Natural killer cell treated with Interleukin-12 subunit alpha and Interleukin-12 subunit beta and Interleukin-15 and Interleukin-18, amount 100 ng/mL, for 72 hours (primary cell): ENCODE measurements at places on chromosomes 1 and 21. TPM values are rescaled to one million over a fixed set of nuclear protein-coding genes. Genes with fewer than 3 reads are reported as not detected.

The IL19 gene
- total RNA-seq, result not detected

The BRINP3 gene
- total RNA-seq, result not detected

The PIGV gene
- total RNA-seq, result 60.2 TPM

The PLCH2 gene
- 5.5 TPM for total RNA-seq

The NR1I3 gene
- total RNA-seq, result not detected

The FMO5 gene
- total RNA-seq, result not detected

The CELA3A gene
- total RNA-seq, result not detected

The CD1B gene
- not detected for total RNA-seq

The EXO1 gene
- 55.0 TPM for total RNA-seq

The KIF2C gene
- 44.5 TPM for total RNA-seq

GRCh38 chr1:30198795-30199403 lies 524.5 kb downstream of the MATN1 start:
- DNase-seq, result no peak

- DNase-seq, result no peak
Observed at GRCh38 chr1:160522622-160523345, at the start of gene SLAMF6. SLAMF6 (minus strand) TSS chr1:160523255; CDS start chr1:160523192, 63 bp downstream.

DNA sequence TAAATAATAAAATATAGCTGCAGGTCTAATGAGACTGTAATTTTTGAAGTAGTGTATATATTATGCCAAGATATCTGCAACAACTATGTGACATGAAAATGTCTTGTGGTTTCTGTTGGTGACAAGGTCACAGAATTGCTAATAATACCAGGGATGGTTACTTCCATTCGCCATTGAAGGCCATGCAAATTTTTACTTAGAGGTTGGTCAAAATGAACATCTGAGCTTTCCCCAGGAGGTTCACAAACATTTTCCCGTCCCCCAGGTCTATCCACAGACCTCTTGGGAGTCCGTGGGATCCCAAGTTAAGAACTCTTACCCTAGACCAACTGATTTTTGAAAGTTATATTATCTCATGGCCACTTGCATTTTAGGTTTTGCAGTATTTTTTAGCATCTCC lies 62.7 kb downstream of the BCL9 start:
- DNase-seq, result no peak

DNA sequence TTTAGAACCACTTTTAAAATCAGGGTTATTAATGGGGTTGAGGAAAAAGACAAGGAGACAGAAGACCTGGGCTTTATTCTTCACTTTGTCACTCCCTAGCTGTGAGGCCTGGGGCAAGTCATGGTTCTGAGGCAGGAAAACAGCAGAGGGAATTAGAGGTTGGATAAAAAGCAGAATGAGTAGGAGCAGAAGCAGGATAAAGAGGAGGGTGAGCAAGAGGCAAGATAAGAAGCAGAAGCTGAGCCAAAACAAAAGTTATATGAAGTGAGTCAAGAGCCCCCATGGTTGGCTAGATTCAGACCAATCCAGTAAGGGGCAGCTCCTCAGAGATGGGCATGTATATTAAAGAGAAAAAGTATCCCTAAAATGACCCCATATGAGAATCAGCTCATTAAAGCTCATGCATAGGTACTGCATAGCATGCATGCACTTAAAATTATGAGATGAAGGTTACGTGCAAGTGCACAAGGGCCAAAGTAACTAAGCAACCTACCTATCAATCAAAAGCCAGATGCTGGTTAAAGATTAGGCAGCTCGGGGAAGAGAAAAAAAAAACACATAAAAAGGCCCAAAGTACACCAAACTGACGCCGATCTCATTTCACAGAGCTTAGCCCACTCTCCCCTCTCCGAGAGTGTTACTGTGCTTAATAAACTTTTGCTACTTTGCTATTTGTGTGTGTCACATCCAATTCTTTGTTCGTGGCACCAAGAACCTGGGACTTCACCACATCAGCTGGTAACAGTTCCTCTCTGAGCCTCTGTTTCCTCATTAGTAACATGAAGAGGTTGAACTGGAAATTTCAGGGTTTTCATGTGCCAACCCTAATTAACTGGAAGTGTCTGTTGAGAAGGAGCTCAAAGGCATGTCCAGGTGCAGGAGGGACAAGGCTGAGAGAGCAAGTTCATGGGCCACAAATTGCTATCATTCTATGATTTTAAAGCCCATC lies 2.2 kb downstream of the AVPR1B start:
- no peak for DNase-seq

- DNase-seq, result no peak
Observed at GRCh38 chr1:18110968-18111367, 3.4 kb downstream of the IGSF21 start.

DNA sequence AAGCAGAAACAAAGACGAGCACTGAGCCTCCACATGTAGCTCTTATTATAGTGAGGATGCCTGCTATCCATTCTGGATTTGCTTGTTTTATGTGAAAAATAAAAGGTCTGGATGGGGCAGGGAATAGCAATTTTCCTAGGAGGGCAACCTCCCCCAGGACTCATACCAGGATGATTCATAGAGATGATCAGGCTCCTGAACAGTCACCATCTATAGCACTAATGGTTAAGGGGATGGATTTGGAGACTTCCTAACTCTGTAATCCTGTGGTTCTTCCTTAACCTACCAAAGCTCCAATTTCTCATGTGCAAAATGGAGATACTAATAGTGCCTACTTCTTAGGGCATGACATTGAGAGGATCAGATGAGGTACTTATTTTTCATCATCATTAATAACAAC lies 34.5 kb upstream of the CD58 start:
- no peak for DNase-seq

GRCh38 chr21:45309069-45309986 lies 21.6 kb upstream of the POFUT2 start:
- DNase-seq, result peak; percentile 62

DNA sequence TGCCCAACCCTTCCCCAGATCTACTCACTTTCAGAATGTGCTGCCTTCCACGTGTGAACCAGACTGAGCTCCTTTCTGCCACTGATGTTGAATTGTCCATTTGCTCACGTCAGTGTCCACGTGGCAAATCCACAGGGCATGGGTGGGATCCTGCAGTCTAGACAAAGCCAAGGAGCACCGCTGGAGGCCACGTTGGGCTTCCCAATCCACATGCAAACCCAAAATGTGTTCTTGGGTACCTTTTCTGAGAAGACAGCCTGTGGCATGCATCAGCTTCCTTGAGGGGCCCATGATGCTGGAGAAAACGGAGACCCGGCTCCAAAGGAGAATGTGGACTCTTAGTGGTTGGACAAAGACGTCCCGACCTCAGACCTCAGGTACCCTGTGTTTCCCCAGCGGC lies 87.6 kb downstream of the PDE9A start:
- DNase-seq, result no peak

GRCh38 chr1:162023547-162024501 lies at the start of gene OLFML2B:
OLFML2B (minus strand) TSS chr1:162023869; CDS start chr1:162023430, 439 bp downstream.
- DNase-seq, result peak; percentile 73

- DNase-seq, result no peak
Observed at GRCh38 chr21:37986751-37987399, 70.6 kb upstream of the KCNJ6 start.

- no peak for DNase-seq
Observed at GRCh38 chr1:220325306-220325995, 53.2 kb upstream of the RAB3GAP2 start.

GRCh38 chr1:35319988-35320713 lies 51.6 kb downstream of the ZMYM4 start:
- no peak for DNase-seq

GRCh38 chr1:95627244-95627643 lies 393.2 kb downstream of the RWDD3 start:
- DNase-seq, result no peak

- DNase-seq, result no peak
Observed at GRCh38 chr1:117541003-117541402, 64.8 kb upstream of the TENT5C start.

GRCh38 chr1:36855699-36856494 lies 178.4 kb downstream of the GRIK3 start:
- no peak for DNase-seq

DNA sequence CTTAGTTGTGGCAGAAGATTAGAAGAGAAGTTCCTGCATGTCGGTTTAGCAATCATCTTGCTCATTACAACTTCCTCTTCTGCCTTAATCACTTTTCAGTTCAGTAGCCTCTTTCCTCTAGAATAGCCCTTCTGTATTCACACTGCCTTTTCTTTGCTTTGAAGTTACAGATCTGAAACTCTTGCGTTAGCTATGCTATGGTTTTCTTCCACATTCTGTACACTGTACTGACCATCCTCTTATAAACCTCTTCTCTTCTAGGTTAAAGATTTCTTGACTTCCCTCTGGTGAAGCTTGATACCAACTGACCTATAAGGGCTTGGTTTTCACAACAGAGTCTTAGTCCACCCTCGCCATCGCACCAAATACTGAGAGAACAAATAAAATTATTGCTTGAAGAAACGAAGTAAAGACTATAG lies 35.0 kb downstream of the C21orf91 start:
- DNase-seq, result no peak

GRCh38 chr1:106879538-106879937 lies 176.9 kb upstream of the PRMT6 start:
- no peak for DNase-seq
